ENCODE measurements at places on chromosomes 7 and 10.

DNA sequence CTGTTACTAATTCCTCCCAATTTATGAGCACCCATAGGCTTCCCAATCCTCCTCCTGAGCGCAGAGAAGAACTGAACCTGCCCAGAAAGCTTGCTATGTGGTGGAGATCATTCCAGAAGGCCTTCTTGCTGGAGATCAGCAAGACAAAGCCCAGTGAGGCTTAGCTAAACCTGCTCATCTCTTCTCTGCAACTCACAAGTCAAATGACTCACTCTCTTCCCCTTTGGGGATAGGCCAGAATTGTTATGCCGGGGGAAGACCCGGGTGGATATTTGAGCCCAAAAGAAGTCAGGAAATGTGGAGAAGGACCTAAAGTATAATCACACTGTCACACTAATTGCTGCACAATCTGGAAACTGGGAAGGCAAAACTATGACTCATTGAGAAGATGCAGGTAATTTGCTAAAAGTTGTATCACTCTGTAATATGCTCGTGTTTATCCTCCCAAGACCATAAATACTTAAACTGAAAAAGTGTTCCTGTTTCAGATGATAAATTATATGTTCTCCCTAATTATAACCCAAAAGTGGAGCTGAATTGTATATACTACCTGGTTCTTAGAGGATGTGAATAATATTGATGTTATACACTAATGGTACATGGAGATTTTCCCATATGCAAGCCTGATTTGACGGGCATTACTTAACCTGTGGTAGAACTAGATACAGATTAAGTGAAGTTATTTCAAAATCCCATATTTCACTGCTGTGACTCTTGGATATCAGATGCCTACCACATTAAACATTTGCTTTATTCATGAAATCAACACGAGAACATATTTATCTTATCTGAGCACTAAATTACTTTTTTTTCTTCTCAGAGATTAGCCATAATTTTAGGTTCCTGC, 6.4 kb downstream of the NEBL start:
- no peak for DNase-seq

DNA sequence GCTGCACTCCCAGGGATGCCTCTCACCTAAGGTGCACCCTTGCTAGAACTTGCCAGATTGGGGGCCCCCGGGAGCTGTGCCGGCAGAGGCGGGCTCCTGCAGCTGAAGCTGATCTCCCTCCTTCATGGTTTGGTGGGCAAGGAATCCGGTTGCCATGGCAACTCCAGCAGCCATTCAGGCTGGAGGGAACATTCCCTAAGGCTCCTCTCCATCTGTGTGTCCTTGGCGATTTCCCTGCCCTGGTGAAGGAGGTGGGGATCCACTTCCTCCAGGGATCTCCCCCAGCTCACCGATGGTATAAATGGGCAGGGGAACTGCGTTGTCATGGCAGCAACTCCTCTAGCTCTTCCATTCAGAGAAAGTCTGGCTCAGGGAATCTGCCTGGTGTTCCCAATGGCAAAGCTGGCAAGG, 49.6 kb upstream of the GPR158 start:
- no peak for DNase-seq

DNA sequence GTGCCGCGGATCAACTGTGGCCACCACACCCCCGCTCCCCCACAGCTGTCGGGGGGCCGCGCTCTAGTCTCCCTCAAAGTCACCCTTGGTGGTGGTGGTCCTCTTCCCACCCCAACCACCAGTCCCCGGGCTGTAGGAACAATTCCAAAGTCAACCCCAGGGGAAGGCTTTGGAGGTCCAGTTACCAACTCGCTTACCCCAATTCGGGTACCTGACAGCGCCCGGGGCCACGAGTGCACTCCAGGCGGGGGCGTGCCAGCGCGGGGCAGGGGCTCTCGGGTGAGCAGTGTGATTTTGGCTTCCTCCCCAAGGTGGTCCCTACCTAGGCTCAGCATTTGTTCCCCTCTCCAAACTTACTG, 584 bp upstream of the ZMIZ1 start:
- DNase-seq = no peak

GRCh38 chr7:139043823-139044812, 8.3 kb upstream of the ZC3HAV1L start:
- DNase-seq = no peak

- DNase-seq = no peak
Measured at GRCh38 chr7:114823290-114823689, 98.6 kb upstream of the MDFIC start.

- DNase-seq = no peak
Measured at GRCh38 chr7:102000123-102000522, 182.7 kb downstream of the CUX1 start.

- no peak for DNase-seq
Measured at GRCh38 chr7:2516194-2516555, 3.4 kb upstream of the LFNG start.

- DNase-seq = no peak
Measured at GRCh38 chr10:126309228-126309883, 78.9 kb downstream of the ADAM12 start.

DNA sequence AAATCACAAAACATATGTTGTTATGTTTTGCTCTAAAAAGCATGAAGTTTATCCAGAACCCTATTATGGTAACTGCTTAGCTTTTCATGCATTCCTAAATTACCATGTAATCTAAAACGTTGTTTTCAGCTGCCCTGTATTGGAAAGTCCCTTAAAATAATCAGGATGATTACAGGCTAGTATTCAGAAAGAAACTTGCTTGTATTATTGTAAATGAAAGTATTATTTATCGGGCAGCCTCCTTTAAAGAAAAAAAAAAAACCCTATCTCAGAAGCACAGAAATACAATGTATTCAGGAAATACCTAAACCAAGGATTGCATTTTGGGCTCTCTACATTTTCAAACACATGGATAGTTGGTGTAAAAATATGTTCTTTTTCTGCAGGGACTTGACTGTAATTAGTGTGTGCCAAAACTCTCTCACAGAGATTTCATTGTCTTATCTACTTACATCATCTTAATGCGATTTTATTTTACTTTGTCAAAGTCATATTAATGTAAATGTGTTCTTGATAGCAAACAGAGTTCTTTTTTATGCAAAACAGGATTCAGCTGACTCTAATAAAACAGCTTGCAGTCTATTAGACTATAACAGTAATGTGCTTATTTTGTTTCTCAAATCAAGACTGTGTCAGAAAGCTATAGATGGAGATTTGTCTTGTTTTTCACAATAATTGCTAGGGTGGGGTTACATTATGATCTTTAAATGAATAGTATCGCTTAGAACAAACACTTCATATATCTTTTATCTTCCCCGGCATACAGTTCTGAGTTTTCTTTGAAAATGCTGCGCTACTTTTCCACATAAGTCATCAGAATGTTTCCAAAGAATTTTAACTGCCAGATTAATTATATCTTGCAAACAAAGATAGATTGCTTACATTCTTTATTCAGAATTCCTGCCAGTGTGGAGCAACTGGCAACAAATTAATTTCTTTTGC, 65.3 kb upstream of the ARID5B start:
- no peak for DNase-seq

- DNase-seq = no peak
Measured at GRCh38 chr7:17746020-17746530, 194.2 kb downstream of the SNX13 start.

GRCh38 chr7:95549818-95550529, 46.3 kb downstream of the PDK4 start:
- DNase-seq = no peak

DNA sequence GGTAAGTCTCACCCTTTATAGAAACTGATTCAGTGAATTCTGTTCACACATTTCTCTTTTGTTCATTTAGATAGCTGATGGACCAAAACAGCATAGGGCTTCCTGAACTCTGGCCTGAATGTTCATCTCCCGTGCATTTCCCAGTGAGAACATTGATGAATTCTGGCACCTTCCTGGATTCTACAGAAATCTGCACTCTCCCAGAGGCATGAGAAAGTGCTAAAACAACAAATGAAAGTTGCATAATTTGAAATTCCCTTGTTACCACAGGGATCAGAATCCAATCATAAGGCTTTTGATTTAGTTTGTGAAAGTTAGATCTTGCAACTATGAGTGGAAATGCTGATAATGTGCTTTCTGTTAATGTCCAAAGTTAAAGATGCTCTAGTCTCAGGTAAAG, 29.7 kb upstream of the SCIN start:
- no peak for DNase-seq

GRCh38 chr10:58806970-58807628, 294.4 kb downstream of the BICC1 start:
- DNase-seq = no peak

DNA sequence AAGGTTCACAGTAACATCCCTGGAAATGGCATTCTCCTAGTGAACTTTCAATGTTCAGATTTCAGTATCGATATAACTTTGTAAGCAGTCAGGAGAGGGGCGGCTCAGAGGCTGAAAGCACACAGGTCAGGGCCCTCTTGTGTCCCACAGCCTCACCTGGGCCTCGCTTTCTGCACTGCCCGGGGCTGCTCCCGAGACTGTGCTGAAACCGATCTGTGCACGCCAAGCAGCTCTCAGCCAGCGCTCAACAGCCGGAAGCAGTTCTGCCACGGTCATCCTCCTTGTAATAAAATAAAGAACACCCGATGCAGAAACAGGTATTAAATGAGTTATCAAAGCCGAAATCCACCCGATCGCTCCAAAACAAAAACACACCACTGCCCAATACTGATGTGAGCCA, 106.0 kb downstream of the DIP2C start:
- DNase-seq = no peak

- DNase-seq = no peak
Measured at GRCh38 chr7:147723536-147723935, 867.0 kb upstream of the C7orf33 start.

- no peak for DNase-seq
Measured at GRCh38 chr7:96174812-96175211, 147.1 kb downstream of the SLC25A13 start.

DNA sequence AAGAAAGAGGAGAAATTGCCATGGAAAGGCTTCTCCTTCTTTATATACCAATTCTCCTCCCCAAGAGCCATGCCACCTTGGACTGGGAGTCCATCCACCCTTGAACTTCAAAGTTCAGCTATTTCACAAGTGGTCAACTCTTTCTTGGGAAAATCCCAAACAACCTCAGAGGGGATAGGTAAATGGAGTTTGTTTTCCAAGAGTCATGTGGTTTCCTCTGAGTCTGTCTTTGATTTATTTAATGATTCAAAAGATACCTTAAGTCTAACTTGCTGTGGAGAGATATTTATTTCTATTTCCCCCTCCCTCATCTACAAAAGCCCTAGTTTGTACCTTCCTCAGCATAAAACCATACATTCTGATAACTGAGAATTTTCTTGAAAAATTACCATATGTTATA, 758.6 kb upstream of the IGFBP3 start:
- DNase-seq = no peak

DNA sequence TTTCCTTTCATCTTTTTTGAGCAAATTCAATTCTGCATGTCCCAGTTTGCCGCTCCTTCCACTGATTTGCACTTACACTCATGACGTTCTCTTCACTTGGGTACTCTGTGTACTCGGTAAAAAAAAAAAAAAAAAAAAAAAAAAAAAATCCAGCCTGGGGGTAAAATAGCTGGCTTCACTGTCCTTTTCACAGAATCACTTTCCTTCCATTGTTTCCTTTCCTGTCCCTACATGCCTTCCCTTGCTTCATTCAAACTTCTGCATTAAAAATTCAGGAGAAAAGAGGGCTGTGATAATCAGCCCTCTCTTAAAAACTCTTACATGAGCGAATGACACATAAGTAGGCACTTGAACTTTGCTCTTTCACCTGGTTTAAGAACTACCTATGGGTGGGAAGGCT, 8.7 kb downstream of the ANKRD1 start:
- no peak for DNase-seq

GRCh38 chr10:3423384-3423783, 250.8 kb upstream of the PITRM1 start:
- no peak for DNase-seq

DNA sequence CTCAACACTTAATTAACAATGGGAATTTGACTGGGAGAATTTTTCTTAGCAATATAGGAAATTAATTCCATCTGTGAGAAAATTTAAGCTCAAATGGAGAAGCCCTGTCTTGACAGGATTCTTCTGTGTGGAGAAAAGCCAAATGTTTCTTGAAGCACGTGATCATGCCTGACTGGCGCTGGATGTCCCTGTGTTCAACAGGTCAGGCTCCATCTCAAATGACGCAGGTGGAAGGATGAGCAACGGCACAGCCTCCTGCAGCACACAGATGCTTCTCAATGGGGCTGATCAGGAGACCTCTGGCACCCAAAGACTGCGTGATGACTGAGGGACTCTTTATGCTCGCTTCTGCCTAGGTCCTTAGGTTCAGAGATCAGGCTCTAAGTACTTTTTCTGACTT, 143.8 kb downstream of the RSU1 start:
- no peak for DNase-seq

DNA sequence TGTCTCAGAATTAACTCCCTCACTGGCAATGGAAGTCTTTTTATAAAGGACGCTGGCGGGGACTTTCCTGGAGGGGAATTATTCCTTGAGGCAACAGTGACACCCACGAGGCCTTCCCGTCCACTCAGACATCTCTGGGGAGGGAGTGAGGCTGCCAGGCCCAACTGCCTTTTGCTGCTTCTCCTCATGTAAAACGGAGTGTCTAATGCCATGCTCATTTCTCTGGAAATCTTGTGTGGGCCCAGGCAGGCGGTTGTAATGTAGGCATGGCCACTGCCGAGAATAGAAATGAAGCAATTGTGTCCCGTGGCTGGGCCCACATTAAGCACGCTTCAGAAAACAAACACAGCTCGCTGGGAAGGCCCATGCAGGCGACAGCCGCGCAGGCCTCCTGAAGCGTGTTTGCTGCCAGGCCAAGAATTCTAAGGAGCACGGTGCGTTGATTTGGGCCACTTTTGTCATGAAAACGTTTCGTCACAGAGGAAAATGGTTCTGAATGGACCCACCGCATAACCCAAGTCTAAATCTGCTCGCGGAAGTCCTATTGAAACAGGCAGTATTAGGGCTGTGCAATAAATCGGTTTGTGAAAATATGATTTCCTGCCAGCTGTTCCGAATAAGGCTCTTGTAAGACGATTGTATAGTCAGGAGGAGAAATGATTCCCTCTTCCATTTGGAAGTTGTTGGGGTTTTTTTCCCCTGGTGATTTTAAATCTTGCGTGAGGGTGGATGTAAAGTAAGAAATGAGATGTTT, 104.2 kb upstream of the CHST15 start:
- no peak for DNase-seq

- DNase-seq = no peak
Measured at GRCh38 chr7:92837000-92837749, 802 bp upstream of the CDK6 start.

- no peak for DNase-seq
Measured at GRCh38 chr7:41568135-41568534, 134.8 kb downstream of the INHBA start.

DNA sequence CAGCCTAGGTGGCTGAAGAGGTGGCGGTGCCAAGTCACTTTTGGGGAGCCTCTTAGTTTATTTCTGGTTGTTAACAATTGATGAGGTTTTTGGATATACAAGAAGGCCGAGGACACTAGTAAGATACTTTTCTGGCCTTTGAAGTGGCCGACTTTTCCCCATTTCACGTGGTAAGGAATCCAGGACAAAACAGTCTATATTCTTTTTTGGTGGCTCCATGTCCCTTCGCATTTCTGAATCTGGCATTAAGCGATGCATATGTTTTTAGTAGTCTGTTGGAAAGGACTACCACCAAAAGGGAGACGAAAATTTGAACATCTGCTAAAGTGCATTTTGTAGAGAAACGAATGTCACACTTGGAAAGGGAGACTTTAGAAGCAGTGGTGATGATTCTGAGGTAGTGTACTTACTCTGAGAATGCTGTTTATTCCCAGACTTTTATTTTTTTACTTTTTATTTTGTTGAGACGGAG, 1.5 kb downstream of the MLLT10 start:
- DNase-seq = no peak

GRCh38 chr10:21171936-21172541, 274.9 kb upstream of the NEBL start:
- no peak for DNase-seq

- no peak for DNase-seq
Measured at GRCh38 chr7:139370301-139370942, 10.7 kb downstream of the LUC7L2 start.

Data from GM19239 (cell line).